ENCODE measurements at places on chromosomes 16 and 17.

- no peak for DNase-seq
Measured at GRCh38 chr17:50269477-50270434, 4.5 kb upstream of the TMEM92 start.

DNA sequence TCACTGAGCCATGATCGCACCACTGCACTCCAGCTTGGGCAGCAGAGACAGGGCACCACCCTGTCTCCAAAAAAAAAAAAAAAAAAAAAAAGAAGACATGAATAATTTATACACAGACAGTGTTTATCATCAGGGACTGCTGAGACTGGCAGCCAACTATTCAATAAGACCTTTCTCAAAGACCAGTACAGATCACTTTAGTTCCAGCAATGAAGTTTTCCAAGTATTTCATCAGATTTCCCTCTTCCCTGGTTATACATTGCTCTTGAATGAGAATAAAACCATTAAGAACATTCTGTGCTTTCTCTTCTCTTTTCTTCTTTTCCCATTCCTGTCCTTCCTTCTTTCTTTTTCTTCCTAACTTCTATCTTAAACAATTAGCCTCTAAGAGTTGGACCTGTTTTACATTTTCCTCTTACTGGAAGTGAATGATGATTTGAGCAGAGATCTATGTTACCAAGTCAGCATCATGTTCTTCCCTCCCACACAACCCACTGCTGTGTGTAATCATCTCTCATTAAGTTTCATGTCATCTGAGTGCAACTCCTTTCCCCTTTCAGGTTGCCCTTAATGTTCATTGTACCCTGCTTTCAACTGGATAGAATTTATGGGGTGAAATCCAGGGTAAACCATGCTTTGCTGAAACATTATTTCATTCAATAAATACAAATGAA lies 35.9 kb upstream of the SMIM36 start:
- DNase-seq: no peak

- DNase-seq: no peak
Measured at GRCh38 chr16:54026456-54026855, 260.1 kb downstream of the IRX3 start.

DNA sequence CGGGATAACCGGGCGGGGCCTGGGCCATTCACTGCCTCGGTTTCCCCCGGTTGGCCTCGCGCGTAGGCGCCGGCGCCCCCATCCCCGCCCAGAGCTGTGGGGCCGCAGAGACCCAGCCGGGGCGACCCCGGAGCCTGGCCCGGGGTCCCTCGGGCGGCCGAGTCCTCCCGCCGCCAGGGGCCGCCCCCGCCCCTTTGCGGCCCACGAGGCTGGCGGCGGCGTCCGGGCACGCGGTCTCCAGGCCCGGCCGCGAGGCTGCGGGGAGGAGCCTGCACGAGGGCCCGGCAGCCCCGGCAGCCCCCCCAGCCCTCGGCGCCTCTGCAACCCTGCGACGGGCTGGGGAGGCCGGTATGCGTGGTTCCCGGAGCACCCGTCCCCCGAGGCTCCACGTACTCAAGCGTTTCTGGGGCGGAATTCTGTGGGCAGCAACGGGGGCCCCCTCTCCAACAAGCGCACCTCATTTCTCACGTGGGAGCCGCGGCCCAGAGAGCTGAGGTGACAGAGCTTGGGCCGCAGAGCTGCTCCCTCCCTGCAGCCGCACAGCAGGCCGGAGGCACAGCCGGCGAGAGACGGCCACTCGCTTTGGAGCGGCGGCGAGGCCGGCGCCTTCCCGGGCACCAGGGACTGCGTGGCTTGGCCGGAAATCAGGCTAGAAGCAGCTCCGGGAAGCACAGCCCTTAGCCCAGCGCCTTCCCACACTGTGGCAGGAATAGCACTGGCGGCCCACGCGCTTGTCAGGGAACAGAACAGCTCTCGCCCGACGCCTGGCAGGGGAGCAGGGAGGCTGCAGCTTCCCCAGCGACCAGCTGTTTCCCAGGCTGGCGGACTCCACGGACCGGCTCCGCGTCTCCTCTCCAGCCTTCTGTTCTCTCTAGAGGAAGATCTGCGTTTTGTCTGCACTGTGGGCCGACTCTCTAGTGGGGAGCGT lies 867 bp upstream of the LIMD2 start:
- DNase-seq: no peak

GRCh38 chr16:80691111-80691741 lies 113.2 kb downstream of the CDYL2 start:
- DNase-seq: no peak

DNA sequence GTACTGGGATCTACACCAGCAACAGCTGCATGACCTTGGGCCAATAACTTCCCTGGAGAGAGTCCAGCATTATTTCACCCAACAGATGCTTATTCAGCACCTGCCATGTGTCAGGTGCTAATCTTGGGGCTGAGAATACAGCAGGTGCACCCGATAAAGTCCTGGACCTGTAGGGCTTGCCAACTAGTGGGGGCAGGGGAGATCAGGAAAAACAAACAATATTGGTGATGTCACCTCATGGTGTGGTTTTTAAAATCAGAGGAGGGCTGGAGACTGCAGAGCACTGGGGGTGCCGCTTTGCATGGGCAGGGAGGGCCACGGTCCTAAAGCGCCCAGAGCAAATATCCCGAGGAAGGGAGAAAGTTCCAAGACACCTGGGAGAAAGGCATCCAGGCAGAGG lies 218.8 kb downstream of the C16orf95 start:
- DNase-seq: no peak

GRCh38 chr16:16004314-16004749 lies 54.9 kb downstream of the ABCC1 start:
- DNase-seq: no peak

DNA sequence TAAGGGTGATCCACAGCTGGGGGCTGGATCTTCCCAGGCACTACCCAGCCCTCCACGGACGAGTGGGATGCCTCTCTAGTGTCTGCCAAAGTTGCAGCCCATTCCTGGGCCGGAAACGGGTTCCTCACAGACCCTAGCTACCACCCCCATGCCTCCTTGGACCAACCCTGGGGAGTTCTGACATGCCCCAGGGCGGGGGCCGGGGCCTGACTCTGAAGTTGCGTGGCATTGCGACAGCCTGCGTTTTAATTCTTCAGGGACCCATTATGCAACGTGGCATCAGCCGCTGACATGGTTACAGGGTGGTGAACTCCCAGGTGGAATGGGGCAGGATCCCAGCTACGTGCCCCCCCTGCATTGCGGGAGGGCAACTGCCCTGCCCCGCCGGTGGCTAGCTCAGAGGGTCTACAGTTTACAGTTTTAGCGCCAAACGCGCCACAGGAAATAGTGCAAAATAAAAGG lies 2.7 kb downstream of the CBX4 start:
- no peak for DNase-seq

GRCh38 chr16:48583075-48584065 lies 26.6 kb downstream of the N4BP1 start:
- no peak for DNase-seq

DNA sequence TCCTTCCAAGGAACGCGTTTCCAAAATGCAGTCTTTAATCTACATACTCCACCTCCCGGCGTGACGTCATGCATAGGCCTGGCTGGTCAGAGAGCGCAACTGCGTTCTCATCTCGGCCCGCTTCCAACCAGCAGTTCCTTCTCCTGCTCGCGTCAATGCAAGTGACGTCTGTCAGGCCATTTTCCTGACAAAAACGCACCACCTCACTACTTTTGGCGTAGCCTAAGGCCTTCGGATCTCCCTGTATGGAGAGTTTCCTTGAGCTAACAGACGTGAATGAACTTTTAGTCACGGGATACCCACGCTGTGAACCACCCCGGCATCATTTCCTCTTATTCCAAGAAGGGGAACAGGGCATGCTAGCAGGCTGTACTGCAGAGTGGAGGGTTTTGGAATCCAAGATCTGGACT lies 25.0 kb downstream of the TEX14 start:
- DNase-seq: no peak

GRCh38 chr16:49849754-49850108 lies 6.2 kb downstream of the ZNF423 start:
- DNase-seq: no peak

- DNase-seq: no peak
Measured at GRCh38 chr17:82085931-82086764, 11.9 kb downstream of the FASN start.

- DNase-seq: no peak
Measured at GRCh38 chr16:3214904-3215600, 19.9 kb downstream of the ZNF200 start.

- DNase-seq: no peak
Measured at GRCh38 chr16:22727285-22728166, 86.4 kb upstream of the HS3ST2 start.

DNA sequence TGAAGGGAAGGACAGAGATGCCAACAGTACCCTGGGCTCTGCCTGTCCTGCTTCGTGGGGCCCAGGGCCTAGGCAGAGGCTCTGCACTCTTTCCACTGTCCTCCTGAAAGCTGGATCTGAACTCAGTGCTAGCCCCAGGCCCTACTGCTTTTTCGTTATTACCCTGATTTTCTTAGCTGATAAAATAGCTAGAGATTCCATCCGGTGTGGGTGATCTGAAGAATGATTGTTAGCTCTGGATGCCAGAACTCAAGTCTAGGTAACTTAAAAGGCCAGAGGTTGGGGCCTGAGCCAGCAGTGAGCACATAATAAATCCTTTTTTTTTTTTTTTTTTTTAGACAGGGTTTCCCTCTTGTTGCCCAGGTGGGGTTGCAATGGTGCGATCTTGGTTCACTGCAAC lies 1.8 kb upstream of the MYBBP1A start:
- no peak for DNase-seq

DNA sequence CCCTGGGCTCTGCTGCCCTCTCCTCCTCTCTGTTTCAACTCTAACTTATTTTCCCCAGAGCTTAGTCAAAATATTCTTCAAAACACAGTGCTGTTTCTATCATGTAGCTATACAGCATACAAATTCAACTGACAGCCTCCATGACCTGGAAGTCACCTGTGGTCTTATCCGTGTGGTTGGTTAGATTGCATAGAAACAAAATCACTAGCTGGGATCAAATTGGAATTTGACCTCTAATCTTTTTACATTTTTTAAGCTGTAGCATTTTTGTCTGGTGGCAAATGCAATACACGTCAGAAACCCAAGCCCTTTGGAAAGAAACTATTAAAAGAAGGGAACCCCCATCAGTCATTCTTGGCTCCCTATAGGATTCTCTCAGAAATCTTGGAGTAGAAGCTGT lies 57.3 kb downstream of the ABCC12 start:
- DNase-seq: no peak

- DNase-seq: no peak
Measured at GRCh38 chr16:64627781-64628180, 494.1 kb downstream of the CDH11 start.

DNA sequence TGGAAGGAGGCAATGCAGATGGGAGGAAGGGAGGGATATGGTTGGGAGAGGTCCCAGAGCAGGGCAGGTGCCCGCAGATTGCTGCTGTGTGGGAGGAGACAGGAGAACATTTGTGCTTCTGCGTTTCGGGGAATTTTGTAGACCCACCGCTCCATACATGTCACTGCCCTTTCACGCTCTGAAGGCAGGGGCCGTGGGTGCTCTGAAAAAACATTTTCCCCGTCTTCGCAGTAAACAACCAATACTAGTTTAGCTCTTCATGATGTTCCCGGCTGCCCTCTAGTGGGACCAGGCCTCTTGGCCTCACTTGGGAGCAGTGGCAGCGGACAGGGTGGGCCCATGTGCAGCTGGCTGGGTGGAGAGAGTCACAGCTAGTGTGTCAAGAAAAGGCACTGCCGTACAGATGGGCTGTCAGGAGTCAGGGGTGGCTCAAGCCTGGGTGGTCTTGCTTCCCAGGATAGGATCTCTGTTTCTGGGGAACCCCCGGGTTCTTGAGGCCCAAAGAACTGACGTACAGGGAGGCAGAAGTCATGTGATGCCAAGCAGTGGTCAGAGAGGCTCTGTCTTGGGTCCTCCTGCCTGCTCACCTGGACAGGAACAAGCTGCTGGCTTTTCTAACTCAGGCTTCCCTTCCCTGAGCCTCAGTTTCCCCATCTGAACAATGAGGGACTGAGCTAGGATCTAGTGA lies 46.5 kb upstream of the CPNE2 start:
- no peak for DNase-seq

DNA sequence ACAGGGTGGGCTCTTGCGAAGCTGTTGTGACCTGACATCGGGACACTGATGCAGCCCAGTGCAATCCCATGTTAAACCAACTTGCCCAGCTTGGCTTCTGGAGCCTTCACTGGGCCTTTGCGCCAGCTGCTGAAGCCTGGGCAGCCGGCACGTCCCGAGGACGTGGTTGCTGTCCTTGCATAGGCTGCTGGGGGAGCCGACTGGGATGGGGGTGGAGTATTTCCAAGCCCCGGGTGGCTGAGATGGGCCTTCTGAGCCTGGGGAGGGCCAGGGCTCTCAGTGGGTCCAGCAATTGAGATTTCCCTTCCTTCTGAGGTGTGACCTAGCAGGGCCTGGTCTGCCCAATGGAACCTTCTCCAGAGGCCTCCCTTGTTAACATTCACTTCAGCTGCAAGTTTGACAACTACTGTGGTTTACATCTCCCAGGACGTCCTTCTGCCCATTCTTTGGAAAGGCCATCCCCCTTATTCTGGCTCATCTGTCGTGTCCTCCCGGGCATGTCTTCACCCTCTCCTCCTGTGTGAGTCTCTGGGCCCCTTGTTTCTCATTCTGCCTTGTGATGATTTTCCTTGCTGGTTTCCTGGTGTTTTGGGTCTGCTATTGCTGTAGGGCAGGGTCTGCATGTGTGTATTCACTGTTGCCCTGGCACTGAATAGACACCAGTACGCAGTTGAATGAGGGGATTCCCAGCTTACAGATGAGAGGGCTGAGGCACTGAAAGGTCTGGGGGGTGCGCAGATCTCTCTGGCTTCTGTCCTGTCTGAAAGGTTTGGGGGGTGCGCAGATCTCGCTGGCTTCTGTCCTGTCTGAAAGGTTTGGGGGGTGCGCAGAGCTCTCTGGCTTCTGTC lies 34.4 kb downstream of the HAPSTR1 start:
- DNase-seq: no peak

DNA sequence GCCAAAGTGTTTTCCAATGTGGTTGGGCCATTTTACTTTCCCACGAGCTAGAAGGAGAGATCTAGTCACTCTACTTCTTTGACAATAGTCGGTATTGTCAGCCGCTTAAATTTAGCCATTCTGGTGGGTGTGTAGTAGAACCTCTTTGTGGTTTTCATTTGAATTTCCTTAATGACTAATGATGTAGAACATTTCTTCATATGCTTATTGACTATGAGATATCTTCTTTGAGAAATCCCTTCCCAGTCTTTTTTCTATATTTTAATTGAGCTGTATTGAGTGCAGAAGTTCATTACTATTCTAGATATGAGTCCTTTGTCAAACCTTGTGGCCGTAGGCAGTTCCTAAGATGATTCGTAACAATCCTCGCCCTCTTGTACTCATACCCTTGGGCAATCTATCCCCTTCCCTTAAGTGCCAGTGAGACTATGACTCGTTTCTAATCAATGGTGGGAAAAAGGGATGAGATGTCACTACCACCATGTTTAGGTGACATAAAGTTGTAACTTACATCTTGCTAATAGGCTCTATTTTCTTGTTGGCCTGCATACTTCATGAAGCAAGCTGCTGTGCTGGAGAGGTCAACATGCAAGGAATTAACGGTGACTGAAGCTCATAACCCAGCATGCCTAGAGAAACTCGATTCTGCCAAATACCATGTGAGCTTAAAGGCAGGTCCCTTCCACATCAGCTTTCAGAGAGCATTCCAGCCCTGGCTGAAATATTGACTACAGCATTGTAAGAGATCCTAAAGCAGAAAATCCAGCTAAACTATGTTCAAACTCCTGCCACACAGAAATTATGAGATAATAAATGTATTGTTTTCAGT lies 817.9 kb upstream of the SOX9 start:
- DNase-seq: no peak
